ENCODE measurements at places on chromosomes 6 and 20.

GRCh38 chr20:58018590-58018989 lies 209.9 kb downstream of the ANKRD60 start:
- DNase-seq: no peak

DNA sequence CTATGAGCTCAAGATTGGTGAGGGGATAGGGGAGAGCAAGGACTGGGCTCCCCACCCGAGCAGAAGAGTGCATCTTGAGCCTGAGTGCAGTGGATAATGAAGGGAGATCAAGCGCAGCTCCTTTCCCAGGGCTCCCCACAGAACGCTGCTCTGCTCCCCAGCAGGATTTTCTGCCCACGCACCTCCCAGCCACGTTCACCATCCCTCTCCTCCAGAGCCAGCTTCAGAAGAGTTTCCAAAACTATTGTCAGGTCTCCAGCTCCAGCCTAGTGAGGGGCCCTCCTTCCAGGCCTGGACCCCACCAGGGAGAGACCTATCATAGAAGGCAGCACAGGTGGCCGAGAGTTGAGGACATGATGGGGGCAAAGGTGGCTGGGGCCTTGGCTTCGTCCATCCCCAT lies 34.5 kb downstream of the FOXP4 start:
- DNase-seq: no peak

- no peak for DNase-seq
Measured at GRCh38 chr20:14959506-14960475, 622.4 kb upstream of the FLRT3 start.

DNA sequence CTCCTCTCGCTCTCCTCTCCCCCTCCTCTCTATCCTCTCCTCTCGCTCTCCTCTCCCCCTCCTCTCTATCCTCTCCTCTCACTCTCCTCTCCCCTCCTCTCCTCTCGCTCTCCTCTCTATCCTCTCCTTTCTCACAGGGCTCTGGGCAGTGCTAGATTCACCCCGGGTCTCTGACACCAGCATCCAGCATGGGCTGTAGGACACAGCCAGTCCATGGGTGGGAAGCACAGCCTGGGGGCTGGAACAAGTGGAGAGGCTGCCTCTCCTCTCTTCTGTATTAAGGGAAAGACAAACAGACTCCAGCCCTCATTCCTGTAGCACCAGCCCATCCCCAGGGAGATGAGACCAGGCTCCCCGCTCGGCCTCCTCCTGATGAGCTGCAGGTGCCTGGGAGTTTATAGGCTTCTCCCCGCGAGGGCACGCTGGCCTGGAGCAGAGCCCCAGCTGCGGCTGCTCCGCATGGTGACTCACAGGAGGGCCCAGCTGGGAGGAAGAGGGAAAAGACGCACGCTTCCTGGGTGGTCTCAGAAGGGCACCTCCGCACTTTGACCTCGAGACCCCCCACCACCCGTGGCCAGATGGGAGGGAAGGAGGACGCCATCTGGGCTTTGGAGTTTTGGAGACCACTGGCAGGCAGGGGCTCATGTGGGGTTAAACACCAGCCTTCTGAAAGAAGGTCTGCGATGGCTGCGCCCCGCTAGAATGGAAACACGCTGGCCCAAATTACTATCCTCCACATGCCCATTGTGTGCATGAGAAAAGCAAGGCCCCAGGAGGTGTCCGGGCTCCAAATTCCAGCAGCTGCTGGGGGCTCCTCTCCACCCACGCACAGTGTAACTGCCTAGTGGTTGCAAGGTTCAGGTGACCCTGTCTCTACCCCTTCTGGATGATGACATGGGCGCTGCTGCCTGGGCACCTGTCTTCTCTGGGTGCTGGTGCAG lies 68.0 kb downstream of the BMP7 start:
- no peak for DNase-seq

DNA sequence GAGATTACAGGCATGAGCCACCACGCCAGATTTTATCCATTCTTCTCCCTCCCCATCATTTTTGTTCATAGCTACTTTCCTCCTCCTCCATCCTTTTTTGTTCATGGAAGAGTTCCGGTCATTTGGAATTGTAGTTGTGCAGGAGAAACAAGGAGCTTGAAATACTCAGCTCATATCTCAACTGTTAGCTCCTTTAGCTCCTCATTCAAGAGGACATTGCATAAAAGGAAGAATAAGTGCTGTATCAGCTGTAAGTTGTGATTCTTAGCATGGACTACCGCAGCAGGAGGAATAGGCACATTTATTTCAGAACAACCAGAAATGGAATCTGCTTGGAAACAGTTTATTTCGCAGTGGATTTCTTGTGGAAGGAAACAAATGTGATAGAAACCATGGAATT lies 7.6 kb downstream of the STXBP5 start:
- DNase-seq: no peak

GRCh38 chr20:10271494-10272219 lies 53.0 kb downstream of the SNAP25 start:
- no peak for DNase-seq

DNA sequence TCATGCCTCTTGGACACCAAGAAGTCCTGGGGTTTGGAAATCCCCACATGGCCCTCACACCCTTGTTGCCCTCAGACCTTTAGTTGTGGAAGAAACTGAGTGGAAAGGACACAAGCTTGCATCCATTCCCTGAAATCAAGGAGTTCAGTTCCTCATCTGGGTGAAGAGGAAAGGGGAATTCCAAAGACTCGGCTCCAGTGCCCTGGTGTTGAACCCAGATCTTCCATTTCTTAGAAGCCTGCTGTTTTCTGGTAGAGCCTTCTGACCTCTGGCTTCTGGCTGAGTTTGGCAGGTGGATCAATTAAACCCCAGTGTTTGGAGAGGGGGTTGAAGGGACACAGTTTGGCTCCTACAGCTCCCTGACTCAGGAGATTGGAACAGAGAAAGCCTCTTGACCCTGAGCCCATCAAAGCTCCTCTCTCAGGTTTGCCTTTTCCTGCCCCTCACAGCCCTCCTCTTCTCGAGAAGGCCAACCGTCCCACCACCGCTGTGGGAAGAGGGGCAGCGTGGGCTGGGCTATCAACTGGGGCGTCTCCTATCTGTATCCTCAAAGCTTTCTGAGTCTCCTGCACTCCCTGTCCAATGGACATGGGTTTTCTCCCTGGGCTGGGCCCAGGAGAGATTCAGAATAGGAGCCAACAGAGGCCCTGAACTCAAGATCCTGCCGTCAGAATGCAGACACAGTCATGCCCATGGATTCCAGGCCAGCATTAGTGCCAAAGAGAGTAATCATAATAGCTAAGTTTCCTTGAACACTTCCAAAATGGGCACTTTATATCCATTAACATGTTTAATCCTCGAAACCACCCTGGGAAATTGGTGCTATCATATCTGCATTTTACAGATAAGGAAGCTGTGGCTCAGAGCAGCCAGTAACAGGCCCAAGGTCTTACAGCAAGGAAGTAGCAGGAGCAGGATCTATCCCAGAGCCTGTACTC lies 146.2 kb downstream of the VEGFA start:
- no peak for DNase-seq

DNA sequence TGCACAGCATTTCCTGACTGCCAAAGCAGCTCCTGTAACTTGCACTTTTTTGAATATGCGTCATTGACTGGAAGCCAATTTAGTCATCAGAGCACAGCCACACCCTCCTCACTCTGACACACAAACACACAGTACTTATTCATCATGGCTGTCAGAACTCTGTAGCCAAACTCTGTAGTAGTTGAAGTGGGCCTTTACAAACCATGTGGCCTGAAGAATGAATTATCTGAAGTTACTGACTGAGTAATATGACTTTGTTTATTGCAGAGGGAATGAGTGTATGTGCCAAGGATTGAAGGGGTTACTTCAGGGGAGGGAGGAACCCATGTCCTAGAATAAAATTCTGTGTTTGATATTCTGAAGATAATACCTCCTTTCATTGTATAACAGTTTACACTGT lies 102.7 kb downstream of the FIG4 start:
- DNase-seq: no peak

- no peak for DNase-seq
Measured at GRCh38 chr20:58944610-58945009, 36.4 kb upstream of the NELFCD start.

- no peak for DNase-seq
Measured at GRCh38 chr6:16623029-16623653, 138.1 kb downstream of the ATXN1 start.

DNA sequence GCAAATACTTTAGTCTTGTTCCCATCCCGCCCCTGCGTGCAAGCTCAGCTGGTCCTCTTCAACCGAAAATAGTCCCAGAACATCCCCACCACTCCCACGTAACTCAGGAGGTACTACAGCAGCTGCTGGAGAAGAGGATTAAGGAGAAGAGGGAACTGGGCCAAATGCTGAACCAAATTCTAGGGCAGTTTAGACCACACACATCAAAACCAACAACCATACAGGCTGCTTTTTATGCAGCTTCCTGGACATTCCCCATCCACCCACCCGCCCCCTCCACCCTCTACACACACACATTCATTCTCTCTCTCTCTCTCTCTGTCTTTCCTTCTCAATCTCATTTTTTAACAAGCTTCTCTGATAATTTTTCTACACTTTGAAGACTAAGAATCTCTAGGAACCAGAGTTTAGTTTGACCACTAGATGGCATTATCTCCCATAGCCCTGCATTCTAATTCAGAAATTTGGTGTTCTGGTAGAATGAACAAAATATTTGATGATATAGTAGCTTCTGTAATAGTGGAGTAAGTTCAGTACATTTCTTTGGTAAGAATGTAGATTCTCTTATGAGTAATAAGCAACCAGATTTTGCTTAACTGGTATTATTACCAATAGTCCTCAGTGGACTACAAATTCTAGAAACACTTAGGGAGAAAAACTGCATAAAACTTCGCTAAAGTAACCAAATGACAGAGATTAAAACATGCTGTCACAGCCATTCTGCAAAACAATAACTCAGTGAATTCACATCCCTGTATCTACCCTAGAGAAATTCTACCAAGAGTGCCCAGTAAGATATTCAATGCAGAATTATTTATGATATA lies 52.1 kb upstream of the BEND6 start:
- DNase-seq: no peak

GRCh38 chr20:44153636-44154043 lies 33.3 kb downstream of the JPH2 start:
- DNase-seq: no peak

- DNase-seq: no peak
Measured at GRCh38 chr6:39770446-39770845, 21.7 kb upstream of the DAAM2 start.

DNA sequence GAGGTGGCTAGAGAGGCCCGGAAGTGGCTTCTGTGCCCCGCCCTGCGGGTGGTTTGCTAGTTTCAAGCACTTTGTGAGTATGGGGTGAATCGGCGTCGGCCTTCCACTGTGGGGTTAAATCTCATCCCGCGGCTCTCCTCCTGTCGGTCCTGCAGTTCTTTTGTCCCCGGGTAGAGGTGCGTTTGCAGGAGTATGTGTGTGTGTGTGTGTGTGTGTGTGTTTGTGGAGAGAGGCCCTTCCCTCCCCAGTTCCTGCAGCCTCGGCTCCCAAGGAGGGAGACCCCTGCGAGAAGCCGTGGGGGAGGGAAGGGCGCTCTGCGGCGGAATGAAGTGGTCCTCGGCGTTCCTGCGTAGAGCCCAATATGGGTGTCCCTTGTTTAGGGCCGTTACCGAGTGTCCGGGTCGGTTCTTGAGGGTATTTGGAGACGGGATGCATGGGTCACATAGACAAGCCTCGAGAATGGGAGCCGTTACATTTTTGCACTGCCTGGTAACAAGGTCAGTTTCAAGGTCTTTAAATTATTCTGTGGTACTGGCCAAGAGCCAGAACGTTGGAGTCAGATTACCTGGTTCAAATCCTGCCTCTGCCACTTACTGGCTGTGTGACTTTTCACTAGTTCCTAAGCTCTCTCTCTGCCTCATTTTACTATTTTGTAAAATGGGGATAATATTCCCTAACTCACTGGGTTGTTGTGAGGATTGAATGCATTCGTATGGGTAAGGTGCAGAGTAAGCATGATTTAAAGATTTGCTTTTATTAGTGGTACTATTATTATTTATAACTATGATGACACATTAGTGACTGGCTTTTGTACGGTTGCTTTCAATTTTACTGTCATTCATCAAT lies at the start of gene ZKSCAN3:
ZKSCAN3 (plus strand) TSS at position 56 of the 846 bp plus-strand sequence. CDS start 9,640 bp downstream, outside the sequence.
- DNase-seq: peak; percentile 36

GRCh38 chr6:48535582-48536009 lies 424.6 kb upstream of the PTCHD4 start:
- no peak for DNase-seq

- no peak for DNase-seq
Measured at GRCh38 chr6:139659711-139660110, 285.3 kb upstream of the CITED2 start.

- DNase-seq: no peak
Measured at GRCh38 chr6:4928426-4928825, 75.4 kb downstream of the RPP40 start.

- no peak for DNase-seq
Measured at GRCh38 chr6:7035837-7036249, 71.9 kb upstream of the RREB1 start.

- DNase-seq: no peak
Measured at GRCh38 chr6:98323605-98324004, 510.8 kb upstream of the POU3F2 start.

GRCh38 chr6:4809999-4810918 lies 34.1 kb downstream of the CDYL start:
- no peak for DNase-seq

DNA sequence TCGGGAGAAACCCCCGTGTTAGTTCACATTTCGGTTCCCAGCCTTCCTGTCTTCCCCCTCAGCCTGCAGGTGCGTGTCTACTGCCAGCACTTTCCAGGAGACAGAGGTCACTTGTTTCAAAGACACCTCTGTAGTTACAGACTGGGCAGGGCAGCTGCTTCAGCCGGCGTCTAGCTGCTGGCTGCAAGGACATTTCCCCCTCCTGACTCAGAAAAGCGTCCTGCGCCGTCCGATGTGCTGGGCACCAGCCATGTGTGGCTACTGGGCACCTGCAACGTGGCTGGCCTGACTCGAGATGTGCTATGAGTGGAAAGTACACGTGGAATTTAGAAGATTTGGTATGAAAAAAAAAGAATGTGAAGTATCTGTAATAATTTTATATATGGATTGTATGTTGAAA lies 37.6 kb downstream of the RRBP1 start:
- no peak for DNase-seq

GRCh38 chr6:54002116-54002515 lies 109.1 kb upstream of the MLIP start:
- DNase-seq: no peak

- DNase-seq: no peak
Measured at GRCh38 chr6:154509421-154510143, 903 bp downstream of the CNKSR3 start.

- no peak for DNase-seq
Measured at GRCh38 chr6:143940011-143940597, 68.0 kb downstream of the PLAGL1 start.

Data from stimulated activated CD4-positive, alpha-beta T cell treated with anti-CD3 and anti-CD28 coated beads, Interleukin-1b, Interleukin-23, amount 100 ng/mL, for 1 hour (primary cell).